Activated CD4-positive, alpha-beta T cell treated with anti-CD3 and anti-CD28 coated beads for 36 hours (primary cell): ENCODE measurements at places on chromosomes 5 and 9. TPM values are rescaled to one million over a fixed set of nuclear protein-coding genes. Genes with fewer than 3 reads are reported as not detected.

The ASPN gene
- not detected for total RNA-seq

The CLIC3 gene
- total RNA-seq: not detected

The CARTPT gene
- total RNA-seq: not detected

DNA sequence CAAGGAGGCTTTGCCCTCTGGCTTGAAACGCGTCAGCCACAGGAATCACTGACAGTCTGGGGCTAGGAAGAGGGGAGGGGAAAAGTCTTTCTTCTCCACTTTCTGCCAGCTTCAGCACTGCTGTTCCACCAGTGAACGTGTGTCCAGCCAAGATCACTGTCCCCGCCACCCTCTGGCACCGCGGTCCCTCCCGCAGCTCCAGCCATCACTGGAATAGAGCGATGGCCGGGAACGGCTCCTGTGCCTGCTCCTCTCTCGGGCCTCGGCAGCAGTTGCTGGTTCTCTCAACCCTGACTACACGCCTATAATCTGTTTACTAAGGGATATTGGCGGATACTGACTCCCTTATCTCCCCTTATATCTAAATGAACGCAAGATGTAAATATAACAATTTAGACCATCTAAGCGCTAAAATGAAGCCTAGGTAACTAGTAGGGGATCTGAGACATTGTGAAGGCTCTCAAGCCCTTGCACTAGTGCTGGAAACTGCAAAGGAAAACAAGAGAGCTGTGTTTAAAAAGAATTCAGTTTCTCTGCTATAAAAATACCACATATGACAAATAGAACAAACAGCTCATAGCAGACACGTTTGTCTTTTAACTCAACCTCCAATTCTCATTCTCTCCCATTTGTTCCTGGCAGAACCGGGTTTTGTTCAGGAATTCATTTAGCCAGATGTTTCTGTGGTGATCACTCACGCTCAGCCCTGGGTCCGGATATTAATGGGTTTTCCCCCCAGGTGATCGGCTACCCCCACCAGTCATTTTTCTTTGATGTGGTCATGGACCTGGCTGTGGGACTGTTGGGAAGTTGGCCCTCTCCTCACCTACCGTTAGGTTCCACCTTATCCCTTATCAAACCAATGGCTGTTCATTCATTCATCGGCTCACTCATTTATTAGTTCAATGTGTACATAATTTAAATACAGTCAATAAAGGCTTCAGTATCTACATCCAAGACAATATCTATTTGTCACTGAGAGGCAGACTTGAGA lies 149.8 kb downstream of the MED10 start:
- H3K4me3 ChIP-seq: no peak overlapping the region
- H3K36me3 ChIP-seq: no peaks in the 10 kb centered on the region
- no peak overlapping the region for H3K27ac ChIP-seq
- H3K4me1 ChIP-seq: no peaks in the 10 kb centered on the region

- H3K27ac ChIP-seq: no peak overlapping the region
- no peaks in the 10 kb centered on the region for H3K36me3 ChIP-seq
- peaks cover 27% of the 10 kb centered on the region for H3K4me1 ChIP-seq
- H3K4me3 ChIP-seq: peak overlapping the region; percentile 13
- H3K27me3 ChIP-seq: peaks cover 4% of the 10 kb centered on the region
Measured at GRCh38 chr5:158874792-158875191, 224.9 kb downstream of the EBF1 start.
